ENCODE measurements at places on chromosomes 11 and 22. TPM values are rescaled to one million over a fixed set of nuclear protein-coding genes. Genes with fewer than 3 reads are reported as not detected.

GRCh38 chr11:116499396-116500003 lies 273.3 kb downstream of the BUD13 start:
- H3K4me1 ChIP-seq: peaks cover 13% of the 10 kb centered on the region
- no peak overlapping the region for H3K4me3 ChIP-seq
- no peaks in the 10 kb centered on the region for H3K36me3 ChIP-seq
- H3K27ac ChIP-seq: no peak overlapping the region
- H3K27me3 ChIP-seq: peaks cover 5% of the 10 kb centered on the region

- peak; percentile 13 for DNase-seq
- no peaks in the 10 kb centered on the region for H3K36me3 ChIP-seq
- no peak overlapping the region for H3K27ac ChIP-seq
- H3K4me3 ChIP-seq: peak overlapping the region; percentile 42
- peaks cover 3% of the 10 kb centered on the region for H3K4me1 ChIP-seq
- H3K27me3 ChIP-seq: peaks cover 16% of the 10 kb centered on the region
Measured at GRCh38 chr11:1570896-1571759, 943 bp downstream of the DUSP8 start.

- no peaks in the 10 kb centered on the region for H3K27me3 ChIP-seq
- H3K4me3 ChIP-seq: no peak overlapping the region
- no peak overlapping the region for H3K27ac ChIP-seq
- no peak for DNase-seq
- peaks cover 19% of the 10 kb centered on the region for H3K4me1 ChIP-seq
Measured at GRCh38 chr11:19790831-19791552, 78.4 kb downstream of the NAV2 start.

- H3K27me3 ChIP-seq: no peaks in the 10 kb centered on the region
- no peak for DNase-seq
- no peak overlapping the region for H3K4me3 ChIP-seq
Measured at GRCh38 chr11:24511511-24511910, 14.7 kb downstream of the LUZP2 start.

- no peak for DNase-seq
- H3K4me3 ChIP-seq: no peak overlapping the region
- no peaks in the 10 kb centered on the region for H3K36me3 ChIP-seq
- no peaks in the 10 kb centered on the region for H3K27me3 ChIP-seq
- H3K4me1 ChIP-seq: no peaks in the 10 kb centered on the region
Measured at GRCh38 chr11:118027694-118028093, 41.5 kb downstream of the IL10RA start.

DNA sequence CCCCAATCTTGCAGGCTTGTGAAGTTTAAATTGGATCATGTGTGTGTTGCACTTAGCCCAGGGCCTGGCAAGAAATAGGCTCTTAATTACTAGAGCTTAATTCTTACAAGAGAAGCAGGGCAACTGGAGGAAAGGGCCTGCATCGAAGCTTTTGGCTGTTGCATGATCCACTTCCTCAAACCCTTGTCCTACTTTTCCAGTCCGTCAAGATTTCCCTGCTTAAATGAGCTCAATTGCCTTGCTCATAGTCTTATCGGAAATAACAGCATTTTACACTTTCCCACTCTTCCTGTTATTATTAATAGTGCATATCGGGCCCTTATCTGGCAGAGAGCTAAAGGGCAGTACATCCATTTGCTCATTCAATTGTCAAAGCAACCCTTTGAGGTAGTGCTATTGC lies 18.1 kb downstream of the DTX4 start:
- no peak overlapping the region for H3K27ac ChIP-seq
- no peak for DNase-seq
- no peak overlapping the region for H3K4me3 ChIP-seq

GRCh38 chr11:18727479-18728236 lies 1.7 kb upstream of the IGSF22 start:
- no peak overlapping the region for H3K4me3 ChIP-seq
- H3K36me3 ChIP-seq: peaks cover 9% of the 10 kb centered on the region
- no peak overlapping the region for H3K27ac ChIP-seq
- peak; percentile 77 for DNase-seq

GRCh38 chr11:43315966-43316365 lies 4.2 kb downstream of the API5 start:
- H3K4me3 ChIP-seq: no peak overlapping the region
- H3K36me3 ChIP-seq: no peaks in the 10 kb centered on the region
- no peak for DNase-seq
- peaks cover 3% of the 10 kb centered on the region for H3K27me3 ChIP-seq
- H3K4me1 ChIP-seq: peaks cover 11% of the 10 kb centered on the region

- no peaks in the 10 kb centered on the region for H3K4me1 ChIP-seq
- no peak for DNase-seq
- H3K27me3 ChIP-seq: peaks cover under 1% of the 10 kb centered on the region
- H3K4me3 ChIP-seq: no peak overlapping the region
Measured at GRCh38 chr11:28146123-28146751, 38.0 kb downstream of the METTL15 start.

DNA sequence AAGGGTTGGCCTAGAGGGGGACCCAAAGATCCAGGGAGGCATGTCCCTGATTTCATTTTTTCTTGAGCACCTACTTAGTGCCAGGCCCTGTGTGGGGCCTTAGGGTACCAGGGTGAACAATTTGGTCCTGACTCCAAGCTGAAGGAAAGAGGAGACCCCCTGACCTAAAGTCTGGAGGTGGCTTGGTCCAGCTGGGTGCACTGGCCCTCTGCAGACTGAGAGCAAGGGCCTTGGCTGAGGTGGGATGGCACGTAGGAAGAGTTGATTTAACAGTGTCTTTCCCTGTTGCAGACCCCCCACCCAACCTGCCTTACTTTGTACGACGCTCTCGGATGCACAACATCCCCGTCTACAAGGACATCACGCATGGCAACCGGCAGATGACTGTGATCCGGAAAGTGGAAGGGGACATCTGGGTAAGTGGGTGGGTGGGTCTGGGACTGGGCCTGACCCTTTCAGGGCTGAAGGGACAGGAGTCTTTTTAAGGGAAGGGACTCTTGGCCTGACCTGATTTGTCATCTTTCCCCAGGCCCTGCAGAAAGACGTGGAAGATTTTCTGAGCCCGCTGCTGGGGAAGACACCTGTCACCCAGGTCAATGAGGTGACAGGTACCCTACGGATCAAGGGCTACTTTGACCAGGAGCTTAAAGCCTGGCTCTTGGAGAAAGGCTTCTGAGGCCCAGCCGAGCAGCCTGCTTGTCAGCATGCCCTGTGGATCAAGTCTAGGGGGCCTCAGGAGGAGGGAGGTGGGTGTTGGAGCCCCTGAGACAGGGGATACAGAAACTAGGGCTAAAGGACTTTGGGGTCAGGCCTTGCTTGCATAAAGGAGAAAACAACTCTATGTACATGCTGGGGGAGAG lies 3.3 kb downstream of the MRPL49 start:
- H3K4me1 ChIP-seq: peaks cover 14% of the 10 kb centered on the region
- peaks cover 24% of the 10 kb centered on the region for H3K36me3 ChIP-seq
- H3K27ac ChIP-seq: no peak overlapping the region
- no peak overlapping the region for H3K4me3 ChIP-seq

- peak overlapping the region; percentile 97 for H3K27ac ChIP-seq
- peaks cover 69% of the 10 kb centered on the region for H3K4me1 ChIP-seq
- H3K27me3 ChIP-seq: peaks cover 28% of the 10 kb centered on the region
- H3K36me3 ChIP-seq: peaks cover 65% of the 10 kb centered on the region
- no peak for DNase-seq
Measured at GRCh38 chr11:128695539-128696221, 1.8 kb downstream of the FLI1 start.

GRCh38 chr22:25023879-25024278 lies 71.4 kb downstream of the KIAA1671 start:
- H3K27ac ChIP-seq: no peak overlapping the region
- H3K4me3 ChIP-seq: no peak overlapping the region
- no peaks in the 10 kb centered on the region for H3K36me3 ChIP-seq

DNA sequence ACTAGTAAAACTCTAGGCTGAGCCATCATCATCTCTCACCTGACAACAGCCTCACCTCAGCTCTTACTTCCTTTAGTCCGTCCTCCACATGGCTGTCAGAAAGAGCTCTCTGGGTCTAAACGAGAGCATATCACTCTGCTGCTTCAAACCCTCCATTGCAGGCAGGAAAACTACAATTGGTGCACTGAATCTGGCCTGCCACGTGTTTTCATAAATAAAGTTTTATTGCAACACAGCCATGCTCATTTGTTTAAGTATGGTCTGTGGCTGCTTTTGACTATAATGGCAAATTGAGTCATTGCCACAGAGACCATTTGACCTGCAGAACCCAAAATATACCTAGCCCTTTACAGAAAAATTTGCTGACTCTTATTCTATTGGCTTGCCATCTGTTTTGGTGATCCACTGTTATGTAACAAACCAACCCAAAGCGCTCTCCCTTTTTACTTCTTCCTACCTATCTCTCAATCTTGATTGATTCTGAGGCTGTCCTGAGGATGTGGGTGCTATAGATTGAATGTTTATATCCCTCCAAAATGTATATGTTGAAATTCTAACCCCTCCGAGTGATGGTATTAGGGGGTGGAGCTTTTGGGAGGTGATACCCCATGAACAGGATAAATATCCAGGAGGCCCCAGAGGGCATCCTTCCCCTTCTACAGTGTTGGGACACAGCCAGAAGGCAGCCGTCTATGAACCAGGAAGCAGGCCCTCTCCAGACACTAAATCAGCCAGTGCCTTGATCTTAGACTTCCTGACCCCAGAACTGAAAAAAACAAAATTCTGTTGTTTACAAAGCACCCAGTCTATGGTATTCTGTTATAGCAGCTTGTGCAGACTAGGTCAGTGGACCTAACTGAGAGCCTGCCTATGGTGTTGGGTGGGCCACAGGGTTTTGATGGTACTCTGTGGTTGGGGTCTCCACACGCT lies 99.9 kb downstream of the PIWIL4 start:
- no peak for DNase-seq
- no peak overlapping the region for H3K4me3 ChIP-seq
- peaks cover 30% of the 10 kb centered on the region for H3K4me1 ChIP-seq

DNA sequence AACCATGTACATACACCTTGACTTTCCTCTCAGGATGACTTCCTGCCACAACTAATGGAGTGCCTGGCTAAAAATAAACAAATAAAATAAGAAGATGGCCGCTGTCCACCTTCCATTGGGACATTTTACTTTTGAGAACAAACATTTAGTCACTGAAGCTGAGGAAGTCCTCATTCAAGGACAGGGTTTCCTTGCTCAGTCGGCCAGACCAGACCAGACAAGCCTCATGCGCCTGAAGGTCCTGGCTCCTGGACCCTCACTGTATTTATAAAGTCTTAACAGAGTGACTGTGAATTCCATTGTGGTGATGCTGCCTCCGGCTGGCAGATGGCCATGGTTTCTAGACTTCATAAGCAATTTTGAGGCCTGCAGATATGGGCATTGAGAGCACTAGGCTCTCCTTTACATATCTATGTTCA lies 114.5 kb downstream of the MAML2 start:
- no peak overlapping the region for H3K4me3 ChIP-seq
- H3K36me3 ChIP-seq: no peaks in the 10 kb centered on the region
- peaks cover 9% of the 10 kb centered on the region for H3K4me1 ChIP-seq
- no peak overlapping the region for H3K27ac ChIP-seq

Gene CECR2
- 65.3 TPM for total RNA-seq

Gene SLC35E4
- total RNA-seq: 8.4 TPM

Gene MEI1
- total RNA-seq: 0.38 TPM

Gene C11orf86
- total RNA-seq: not detected

Gene RNF214
- total RNA-seq: 37.1 TPM

Gene A4GALT
- total RNA-seq: 5.3 TPM
